Femur (tissue), 1 donor: ENCODE measurements at places on chromosomes 2 and 18.

- DNase-seq = no peak
These were observed 25.2 kb upstream of the FAM110C start for GRCh38 chr2:71309-72035.

GRCh38 chr2:16785149-16785548, 119.5 kb upstream of the CYRIA start:
- no peak for DNase-seq

- DNase-seq = no peak
These were observed 6.0 kb downstream of the CTIF start for GRCh38 chr18:48544661-48545415.

- DNase-seq = no peak
These were observed 99.3 kb downstream of the COPS8 start for GRCh38 chr2:237184919-237185552.

- DNase-seq = no peak
These were observed 289.4 kb upstream of the MEIS1 start for GRCh38 chr2:66145490-66145889.

- no peak for DNase-seq
These were observed 45.1 kb downstream of the GPD2 start for GRCh38 chr2:156481312-156481711.

DNA sequence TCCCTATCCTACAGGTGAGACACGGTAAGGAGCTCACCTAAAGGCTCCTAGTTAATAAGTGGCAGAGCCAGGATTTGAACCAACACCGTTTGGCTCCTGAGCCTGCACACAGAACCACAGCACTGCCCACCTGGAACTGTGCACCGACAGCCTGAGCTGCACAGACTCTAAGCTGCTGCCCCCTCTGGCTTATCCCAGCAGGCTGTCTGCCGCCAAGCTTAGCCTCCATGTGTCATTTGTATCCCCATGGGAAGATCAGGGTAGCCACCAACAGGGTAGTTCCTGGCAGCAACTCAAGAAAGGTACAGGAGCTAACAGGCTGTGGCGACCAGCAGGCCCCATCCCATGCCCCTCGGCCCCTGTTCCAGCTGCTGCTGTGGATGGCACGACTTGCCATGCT, 135.7 kb downstream of the LRRC30 start:
- DNase-seq = no peak

- DNase-seq = no peak
These were observed 25.5 kb downstream of the ZNF521 start for GRCh38 chr18:25326361-25326952.

- DNase-seq = no peak
These were observed 426.2 kb downstream of the NCKAP5 start for GRCh38 chr2:133142087-133142486.

DNA sequence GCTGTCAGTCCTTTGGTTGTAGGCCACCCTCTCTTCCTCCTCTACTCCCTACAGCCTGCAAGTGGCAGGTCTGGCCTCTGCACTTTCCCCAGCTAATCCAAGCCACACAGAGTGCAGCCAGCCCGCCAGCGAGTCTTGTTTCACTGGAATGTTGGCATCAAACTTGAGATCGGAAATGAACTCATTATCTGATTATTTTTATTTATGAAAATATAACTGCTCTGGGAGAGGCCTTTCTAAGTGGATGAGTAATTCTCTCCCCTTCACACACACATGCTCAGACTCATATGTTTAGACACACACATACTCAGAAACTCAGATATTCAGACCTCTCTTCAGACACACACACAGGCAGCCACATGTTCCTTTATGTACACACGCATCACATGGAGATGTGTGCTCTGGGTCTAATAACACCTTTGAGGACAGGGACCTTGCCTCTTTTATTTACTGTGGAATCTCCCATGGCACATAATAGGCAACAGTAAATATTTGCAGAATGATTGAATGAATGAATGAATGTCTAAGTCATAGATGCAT, 151.3 kb downstream of the ZFP36L2 start:
- DNase-seq = peak; percentile 93

- no peak for DNase-seq
These were observed 58.2 kb upstream of the DYNC1I2 start for GRCh38 chr2:171629113-171629512.

GRCh38 chr18:58438161-58438957, 190.5 kb downstream of the ALPK2 start:
- no peak for DNase-seq

- peak; percentile 64 for DNase-seq
These were observed 925 bp downstream of the SOS1 start for GRCh38 chr2:39119732-39120520.

DNA sequence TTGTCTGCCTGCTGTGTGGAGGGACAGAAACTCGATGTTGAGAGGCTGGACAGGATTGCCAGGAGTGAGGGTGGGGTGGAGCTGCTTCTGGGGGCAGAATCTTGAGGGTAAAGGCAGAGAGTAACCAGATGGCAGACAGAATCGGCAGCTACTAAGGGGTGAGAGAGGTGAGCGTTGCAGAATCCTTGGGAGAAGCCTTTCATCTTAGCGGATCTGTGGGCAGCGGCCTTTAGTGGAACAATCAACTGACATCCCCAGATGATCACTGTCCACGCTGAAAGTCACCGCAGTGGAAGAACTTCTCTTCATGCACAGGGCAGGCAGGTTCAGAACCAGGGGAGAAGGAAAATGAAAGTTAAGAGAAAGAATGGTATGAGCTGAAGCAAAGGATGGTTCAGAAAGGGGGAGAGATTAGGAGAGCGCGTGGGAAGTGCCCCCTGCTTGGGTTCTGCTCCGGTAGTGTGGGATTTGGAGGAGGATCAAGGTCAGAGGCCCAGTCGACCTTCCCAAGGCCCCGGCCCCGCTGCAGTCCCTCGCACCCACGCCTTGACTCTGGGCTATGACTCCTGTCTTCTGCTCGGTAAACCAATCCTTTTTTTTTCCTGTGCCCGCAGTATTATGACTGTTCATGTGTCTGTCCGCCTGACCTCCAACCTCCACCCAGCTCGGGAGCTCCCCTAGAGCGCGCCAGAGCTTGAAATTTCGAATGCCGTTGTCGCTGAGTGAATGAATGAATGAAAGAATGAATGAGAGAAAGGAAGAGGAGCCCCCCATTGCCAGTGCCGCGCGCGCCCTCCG, 584 bp downstream of the BOLA3 start:
- no peak for DNase-seq

DNA sequence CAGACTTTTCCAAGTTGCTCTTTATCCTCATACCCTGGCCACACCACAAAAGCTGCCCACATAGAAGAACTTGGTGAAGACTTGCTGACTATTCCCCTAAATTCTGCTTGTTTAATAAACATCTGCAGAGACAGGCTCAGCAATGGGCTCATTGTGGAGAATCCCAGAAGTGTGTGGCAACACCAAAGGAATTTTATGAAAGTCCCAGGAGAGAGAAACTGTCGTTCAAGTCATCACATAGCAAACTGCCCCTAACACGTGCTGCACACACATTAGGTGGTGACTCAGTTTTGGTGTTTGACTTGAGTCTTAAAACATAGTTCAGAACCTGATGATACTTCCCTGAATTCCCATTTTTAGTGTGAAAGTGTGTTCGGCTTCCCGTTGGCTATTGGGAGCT, 38.6 kb downstream of the CYP1B1 start:
- no peak for DNase-seq

GRCh38 chr18:13076886-13077285, 85.7 kb downstream of the CEP192 start:
- DNase-seq = no peak

DNA sequence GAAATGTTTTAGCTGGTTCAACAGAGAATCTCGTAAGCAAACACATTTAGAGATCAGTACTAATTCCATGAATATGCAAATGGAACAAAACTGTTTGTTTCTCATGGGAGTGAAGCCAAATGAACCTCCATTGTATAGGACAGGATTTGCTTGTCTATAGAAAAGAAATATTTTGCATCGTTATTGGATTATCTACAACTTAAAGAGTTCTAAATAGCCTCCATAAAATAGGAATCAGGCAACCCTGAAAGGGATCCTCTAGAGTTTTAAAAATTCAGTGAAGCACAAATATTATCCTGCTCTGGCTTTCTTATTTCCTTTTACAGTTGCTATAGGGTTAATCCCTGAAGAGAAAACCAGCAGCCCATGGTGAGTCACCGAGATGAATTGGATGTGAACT, 378.4 kb upstream of the NRXN1 start:
- no peak for DNase-seq

GRCh38 chr18:55501982-55502710, 85.8 kb downstream of the TCF4 start:
- no peak for DNase-seq

DNA sequence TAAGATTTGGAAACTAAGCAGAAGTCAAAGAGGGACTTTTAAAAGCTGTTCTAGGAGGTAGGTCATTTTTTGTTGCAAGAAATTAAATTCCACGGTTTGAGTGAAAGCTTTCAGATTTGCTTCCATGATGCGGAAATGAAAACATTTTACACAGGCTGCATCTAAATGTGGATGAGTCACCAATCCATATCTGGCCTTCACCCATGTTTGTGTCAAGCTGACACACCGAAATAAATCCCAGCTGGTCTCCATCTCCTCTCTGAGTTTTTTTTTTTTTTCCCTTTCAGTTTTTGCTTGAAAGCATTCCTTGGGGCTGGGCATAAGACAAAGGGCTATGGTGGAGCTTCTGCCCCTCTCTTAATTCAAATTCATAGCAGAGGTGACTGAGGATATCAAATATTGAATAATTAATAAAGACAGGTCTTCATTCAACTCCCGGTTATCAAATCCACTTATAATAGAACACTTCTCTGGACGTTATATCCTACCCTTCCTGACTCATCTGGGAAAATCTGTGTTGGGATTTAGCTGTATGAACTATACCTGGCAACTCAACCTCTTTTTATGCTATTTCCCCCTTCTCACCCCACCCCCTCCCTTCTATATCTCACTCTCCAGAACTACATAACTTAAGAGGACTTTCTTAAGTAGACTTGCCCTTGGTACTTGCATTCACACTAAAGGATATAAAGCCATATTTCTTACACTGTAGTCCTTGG, 558.3 kb upstream of the GCFC2 start:
- no peak for DNase-seq

GRCh38 chr2:45850558-45850957, 199.1 kb downstream of the PRKCE start:
- no peak for DNase-seq

GRCh38 chr2:196515051-196515450, 124.5 kb upstream of the CCDC150 start:
- no peak for DNase-seq

GRCh38 chr2:60604486-60605064, 51.1 kb upstream of the BCL11A start:
- DNase-seq = no peak

DNA sequence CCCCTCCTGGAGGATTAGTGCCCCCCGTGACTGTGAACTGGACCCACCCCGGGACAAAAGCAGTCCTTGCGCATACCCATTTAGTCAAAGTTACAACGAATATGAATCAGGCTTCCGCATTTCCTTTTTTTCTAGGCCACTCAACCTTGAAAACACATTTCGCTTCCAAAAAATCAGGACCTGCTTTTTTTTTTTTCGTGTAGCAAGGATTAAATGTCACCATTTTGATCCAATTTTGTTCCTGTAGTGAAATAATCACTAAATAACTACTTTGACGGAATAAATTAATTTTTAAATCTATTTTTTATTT, 464 bp upstream of the FTCDNL1 start:
- no peak for DNase-seq

DNA sequence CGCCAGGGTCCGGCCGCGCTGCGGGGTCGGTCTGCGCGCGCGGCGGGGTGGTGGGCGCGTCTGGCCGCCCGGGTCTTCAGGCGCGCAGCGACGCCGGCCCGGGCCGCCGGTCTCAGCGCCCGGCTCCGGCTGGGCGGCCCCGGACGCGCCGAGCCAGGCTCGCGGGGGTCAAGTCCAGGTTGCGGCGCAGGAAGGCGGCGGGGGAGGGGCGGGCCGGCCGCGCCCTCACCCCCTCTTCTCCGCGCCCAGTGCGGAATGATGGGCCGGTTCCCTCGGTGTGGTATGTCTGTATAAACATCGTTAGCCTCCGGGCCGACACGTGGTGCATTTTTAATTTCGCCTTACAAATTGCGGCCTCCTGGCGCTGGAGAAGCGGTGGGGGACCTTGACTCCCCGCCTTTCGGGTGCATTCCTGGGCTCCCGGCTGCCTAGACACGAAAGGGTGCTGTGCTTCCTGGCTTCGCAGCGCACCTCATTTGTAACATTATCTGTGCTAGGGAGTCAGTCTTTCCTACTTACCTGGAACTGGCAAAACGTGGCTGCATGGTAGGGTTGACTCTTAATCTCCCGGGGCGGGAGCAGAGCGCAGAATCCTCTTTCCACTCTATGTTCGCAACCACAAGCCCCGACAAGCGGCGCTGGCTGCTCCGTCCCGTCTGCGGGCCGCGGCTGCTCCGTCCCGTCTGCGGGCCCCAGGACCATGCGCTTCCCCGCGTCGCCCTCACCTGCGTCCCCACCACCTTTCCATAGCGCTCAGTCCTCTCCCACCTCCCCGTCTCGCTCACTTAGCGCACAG, 69.0 kb downstream of the CTAGE1 start:
- DNase-seq = no peak

GRCh38 chr18:13566941-13567746, 159.2 kb downstream of the FAM210A start:
- no peak for DNase-seq

DNA sequence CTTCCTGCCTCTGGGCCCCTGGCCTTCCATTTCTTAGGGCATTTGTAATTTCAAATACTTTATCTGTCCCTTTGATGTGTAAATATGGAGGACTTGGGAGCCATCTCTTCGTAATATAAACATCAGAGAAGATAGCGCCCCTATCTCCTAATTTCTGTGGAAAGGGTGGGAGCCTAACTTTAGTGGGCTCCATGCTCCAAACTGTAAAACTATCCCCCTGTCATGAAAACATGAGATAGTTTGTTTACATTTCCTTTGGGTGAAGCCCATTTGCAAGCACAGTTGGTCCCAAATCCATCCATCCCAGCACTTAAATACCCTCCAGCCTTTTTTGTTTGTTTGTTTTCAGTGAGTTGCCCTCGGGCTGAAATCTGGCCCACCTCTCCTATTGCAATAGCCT, 782.6 kb upstream of the FSHR start:
- no peak for DNase-seq

DNA sequence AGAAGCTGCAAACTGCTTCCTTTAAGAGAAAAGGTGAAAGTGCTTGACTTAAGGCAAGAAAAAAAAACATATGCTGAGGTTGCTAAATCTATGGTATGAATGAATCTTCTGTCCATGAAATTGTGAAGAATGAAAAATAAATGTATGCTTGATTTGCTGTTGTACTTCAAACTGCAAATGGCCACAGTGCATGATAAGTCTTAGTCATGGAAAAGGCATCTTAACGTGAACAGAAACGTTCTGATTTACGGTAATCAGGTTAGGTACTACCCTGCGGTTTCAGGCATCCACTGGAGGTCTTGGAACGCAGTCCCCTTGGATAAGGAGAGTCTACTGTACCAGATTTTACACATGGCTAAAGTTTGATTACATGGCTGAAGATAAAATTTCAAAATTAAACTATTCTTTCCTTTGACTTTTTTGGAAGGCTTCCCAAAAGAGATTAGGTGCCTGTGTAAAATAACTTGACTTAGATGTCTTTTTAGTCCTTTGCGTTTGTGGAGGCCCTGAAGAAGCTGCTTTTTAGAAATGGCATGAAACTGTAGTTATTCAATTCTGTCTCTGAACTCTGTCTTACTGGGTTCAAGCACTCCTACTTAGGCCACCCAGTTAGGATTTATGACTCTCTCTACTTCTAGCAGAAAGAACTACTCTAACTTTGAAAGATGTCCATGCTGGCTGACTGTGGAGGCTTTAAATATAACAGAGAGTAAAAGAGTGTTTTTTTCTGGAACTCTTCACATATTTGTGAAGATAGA, 35.9 kb upstream of the SCN9A start:
- DNase-seq = no peak

- no peak for DNase-seq
These were observed 921.3 kb downstream of the CPS1 start for GRCh38 chr2:211477537-211478275.
